Cerebellar nuclear complex (tissue), 1 donor: ENCODE measurements at places on chromosomes 1 and 21.

DNA sequence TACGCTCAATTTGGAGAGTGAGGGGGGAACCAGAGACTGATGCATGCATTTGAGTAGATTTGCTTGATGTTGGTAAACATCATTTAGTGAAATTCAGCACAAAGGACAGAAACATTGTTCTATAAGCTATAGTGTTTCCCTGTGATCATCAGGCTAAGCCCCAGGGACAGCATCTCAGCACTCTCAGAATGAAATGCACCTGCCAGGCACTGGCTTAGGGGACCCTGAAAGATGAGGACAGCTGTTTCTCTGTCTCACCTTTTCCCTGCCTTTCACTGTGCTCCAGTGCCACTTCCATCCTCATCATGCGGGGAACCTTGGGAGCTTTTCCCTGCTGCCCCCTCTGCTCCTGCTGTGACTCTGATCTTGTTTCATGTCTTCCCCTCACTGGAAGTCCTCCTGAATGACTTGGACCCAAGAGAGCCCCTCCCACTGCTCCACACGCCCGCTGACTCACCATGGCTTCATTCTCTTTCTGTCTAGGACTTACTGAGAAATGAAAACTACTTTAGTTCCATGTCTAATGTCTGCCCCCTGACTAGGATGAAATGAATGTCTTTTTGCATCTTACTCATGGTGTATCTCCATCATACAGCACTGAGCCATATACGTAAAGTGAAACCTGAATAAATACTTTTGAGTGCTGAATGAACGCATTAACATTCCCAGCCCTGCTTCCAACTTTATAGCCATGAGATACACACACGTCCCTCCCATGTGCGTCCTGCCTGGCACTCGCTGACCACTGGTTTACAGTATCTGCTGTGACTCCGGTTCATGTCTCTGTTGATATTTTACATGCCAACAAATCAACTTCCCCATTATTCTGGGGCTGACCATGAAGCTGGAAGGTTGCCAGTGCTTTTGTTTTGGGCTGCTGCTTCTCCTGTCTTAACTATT lies 182.0 kb downstream of the PCP4 start:
- DNase-seq, result no peak

GRCh38 chr21:33961061-33961460 lies 45.5 kb upstream of the ATP5PO start:
- DNase-seq, result no peak

DNA sequence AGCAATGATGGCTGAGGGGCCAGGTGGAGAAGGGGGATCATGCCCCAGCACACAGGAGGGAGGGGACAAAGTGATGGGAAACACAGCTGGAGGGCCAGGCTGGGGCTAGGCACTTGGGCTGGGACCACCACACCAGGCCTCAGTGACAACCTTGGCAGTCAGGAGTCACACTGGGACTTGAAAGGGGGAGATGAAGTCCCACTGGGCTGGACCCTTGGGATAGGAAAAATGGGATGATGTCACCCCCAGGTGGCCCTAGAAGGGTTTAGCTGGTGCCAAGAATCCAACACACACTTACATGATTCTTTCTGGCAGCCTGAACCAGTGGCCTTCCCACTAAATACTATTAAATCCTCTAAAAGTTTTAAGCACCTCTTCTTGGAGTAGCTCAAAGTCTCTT lies 17.1 kb downstream of the ZBTB17 start:
- no peak for DNase-seq

- DNase-seq, result no peak
Measured at GRCh38 chr1:230768903-230769570, 21.8 kb downstream of the CAPN9 start.

DNA sequence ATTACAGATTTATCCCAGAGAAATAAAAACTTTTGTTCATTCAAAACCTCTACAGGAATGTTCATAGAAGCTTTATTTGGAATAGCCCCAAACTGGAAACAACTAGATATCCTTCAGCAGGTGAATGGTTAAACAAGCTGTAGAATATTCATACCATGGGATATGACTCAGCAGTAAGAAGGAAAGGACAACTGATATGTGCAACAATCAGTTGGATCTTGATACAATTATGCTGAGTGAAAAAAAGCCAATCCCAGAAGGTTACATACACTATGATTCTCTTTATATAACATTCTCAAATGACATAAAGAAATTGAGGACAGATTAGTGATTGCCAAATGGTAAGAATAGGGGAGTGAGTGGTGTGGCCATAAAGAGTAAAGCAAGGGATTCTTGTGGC lies 376.7 kb downstream of the S1PR1 start:
- no peak for DNase-seq

- no peak for DNase-seq
Measured at GRCh38 chr21:35476621-35477395, 427.7 kb upstream of the RUNX1 start.

- DNase-seq, result no peak
Measured at GRCh38 chr1:7278827-7279765, 492.0 kb upstream of the VAMP3 start.

- DNase-seq, result no peak
Measured at GRCh38 chr21:30434033-30434631, 4.1 kb downstream of the KRTAP13-4 start.

- DNase-seq, result no peak
Measured at GRCh38 chr1:39086865-39087409, 60.8 kb downstream of the NDUFS5 start.

DNA sequence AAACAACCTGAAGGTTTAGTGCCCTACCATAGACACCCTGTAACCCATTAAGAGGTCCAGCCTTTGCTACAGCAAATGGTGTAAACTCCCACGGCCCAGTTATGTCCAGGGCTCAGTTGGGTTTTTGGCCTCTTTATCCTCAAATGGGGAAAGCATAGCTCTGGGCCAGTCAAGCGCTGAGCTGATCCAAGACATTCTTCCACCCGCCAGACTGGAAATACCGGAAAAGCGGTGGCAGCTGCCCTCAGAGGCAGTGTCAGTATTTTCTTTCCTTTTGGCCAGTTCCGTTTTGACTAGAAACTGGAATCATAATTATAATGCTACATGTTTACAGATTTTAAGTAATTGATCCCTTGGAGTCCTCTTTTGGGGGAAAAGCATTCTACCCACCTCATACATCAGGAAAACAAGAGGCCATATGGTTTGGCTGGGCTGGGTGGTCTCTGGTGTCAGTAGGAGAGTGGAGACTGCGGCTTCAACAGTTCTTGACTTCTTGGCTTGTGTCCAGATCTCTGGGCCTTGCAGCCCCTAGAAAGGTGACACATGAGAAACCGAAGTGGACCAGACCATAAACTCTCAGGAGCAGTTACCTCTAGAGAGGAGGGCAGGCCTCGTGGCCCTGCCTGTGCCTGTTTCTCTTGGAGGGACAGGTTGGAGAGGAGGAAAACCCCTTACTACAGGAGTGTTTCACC lies 30.2 kb upstream of the CLDN14 start:
- no peak for DNase-seq

GRCh38 chr21:35400233-35400939 lies 351.3 kb upstream of the RUNX1 start:
- no peak for DNase-seq

DNA sequence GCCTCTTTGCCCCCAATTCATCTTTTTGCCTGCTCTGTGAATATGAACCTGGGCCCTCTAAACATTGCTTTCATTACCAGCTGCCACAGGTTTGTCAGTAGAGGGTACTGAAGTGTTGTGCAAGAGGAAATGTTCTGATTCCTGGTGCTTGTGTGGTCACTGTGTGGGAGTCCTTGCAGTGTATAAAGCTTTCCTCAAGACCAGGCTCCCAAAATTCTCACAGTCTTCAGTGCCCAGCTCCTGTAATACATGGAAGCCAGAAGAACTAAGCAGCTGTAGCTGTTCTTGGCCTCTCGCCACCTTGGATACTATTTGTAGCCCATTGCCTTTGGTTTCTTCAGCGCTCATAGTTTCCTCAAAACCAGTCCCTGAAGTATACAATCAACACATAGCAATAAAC lies 1046.2 kb downstream of the BRINP3 start:
- no peak for DNase-seq

DNA sequence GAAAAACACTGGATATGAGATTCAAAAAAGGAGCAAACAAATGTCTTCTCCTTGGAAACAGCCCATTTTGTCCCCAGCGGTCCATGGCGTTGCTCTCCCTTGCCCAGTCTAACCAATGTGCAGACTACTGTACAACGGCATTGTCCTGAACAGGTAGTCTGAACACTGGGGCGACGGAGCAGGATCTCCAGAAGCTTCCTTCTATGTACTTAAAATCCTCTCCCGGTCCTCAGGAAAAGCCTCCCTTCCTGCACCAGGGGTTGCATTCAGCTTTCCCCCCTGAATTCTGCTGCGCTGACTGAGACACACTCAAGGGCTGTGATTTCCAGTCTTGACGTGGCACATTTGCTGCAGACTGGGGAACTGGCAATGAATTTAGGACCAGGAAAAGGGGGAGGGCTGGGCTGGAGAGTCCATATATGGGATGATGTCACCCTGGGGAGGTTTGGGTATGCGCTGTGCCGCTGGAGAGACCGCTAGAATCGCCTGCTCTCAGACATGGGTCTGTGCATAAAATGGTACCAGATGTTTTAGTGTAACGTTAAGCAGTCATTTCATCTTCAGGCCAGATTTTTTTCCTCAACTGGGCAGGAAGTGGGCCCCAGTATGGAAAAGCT lies 275.9 kb upstream of the C1orf105 start:
- DNase-seq, result no peak
